ENCODE measurements at places on chromosomes 5 and 9. TPM values are rescaled to one million over a fixed set of nuclear protein-coding genes. Genes with fewer than 3 reads are reported as not detected.

SRP19 gene
- 38.2 TPM for total RNA-seq

OBP2B gene
- not detected for total RNA-seq

ENG gene
- 23.9 TPM for total RNA-seq

UBE2QL1 gene
- 0.64 TPM for total RNA-seq

FAM219A gene
- 6.7 TPM for total RNA-seq

PCDHGA12 gene
- 5.2 TPM for total RNA-seq

GRCh38 chr9:91714020-91714806, 235.8 kb downstream of the ROR2 start:
- DNase-seq: peak; percentile 78
- H3K4me1 ChIP-seq: no peaks in the 10 kb centered on the region
- H3K36me3 ChIP-seq: no peaks in the 10 kb centered on the region
- peak overlapping the region; percentile 9 for H3K4me3 ChIP-seq

DNA sequence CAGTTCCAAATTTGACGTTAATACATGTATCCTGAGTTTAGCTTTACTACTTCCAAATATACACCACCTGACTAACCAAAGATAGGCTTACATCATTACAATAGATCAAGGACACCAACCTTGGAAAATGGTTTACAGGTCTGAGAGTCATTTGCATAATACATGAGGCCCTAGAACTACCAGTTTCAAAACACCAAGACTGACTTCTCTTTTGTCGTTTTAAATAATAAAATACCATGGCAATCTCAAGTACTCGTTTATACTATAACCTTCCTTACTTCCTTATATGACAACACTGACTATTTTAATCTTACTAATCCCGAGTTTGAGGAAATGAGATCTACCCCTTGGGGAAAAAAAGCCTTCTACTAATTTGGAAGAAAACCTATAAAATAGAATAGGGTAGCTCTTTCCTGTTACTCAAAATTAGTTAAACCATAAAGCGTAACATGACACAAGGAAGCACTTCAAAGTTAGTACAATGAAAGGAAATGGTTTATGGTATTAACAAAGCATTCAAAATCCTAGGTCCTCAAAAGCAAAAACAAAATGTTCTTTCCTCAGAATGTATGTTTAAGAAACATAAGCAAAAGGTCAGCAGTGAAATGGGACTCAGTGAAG, 42.1 kb downstream of the UBQLN1 start:
- H3K36me3 ChIP-seq: peaks cover 46% of the 10 kb centered on the region
- no peak overlapping the region for H3K27ac ChIP-seq
- no peak overlapping the region for H3K4me3 ChIP-seq
- peaks cover 9% of the 10 kb centered on the region for H3K4me1 ChIP-seq
- no peak for DNase-seq

DNA sequence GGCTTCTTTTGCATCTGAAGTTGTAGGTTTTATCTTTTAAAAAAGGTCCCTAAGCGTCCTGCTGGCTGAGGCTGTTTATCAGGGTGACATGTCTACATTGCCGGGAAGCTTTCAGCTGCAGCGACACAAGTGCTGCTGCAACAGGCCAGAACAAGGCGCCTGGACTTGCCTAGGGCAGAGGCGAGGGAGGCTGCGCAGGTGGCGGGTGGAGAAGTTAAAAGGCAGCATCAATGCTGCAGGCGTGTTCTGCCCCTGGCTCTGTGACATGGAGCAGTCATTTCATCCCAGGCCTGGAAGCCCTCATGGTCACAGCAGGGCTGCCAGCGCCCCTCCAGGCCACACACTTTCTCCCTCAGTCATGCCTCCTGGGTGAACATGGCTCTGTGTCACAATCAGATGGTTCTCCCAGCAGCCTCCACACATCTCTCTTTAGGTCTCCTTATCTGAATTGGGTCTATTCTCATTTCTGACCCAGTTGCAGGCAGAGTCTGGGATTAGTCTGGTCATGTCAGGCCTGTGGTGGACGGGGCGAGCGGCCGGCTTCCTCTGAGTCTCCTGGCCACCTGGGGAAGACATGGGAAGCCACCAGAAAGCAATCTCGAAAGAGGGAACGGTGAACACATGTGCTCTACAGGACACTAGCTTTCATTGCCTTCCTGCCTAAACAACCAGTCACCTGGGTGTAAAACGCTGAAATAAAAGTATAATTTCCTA, 41.3 kb downstream of the IRX2 start:
- no peak overlapping the region for H3K27ac ChIP-seq
- H3K36me3 ChIP-seq: no peaks in the 10 kb centered on the region
- H3K4me1 ChIP-seq: no peaks in the 10 kb centered on the region
- no peak for DNase-seq
- no peak overlapping the region for H3K4me3 ChIP-seq

DNA sequence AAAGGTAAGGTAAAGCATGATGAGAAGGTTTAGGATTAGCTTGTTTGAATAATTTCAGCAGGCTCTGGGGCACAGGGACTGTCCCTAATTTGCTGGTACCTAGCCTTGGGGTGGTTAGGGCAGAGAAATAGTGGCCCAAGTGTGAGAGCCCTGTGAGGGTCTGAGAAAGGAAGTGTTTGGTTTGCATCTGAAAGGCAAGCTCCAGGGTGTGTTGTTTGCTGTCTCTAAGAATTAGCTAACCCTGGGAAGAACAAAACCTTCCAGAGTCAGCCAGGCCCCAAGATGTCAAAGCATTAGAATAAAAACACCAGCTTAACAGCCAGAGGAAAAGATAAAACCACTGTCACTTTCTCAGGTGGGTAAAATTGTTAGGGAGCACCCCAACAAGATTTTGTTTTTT, 31.0 kb downstream of the TMEM252 start:
- no peaks in the 10 kb centered on the region for H3K36me3 ChIP-seq
- no peak for DNase-seq
- H3K27ac ChIP-seq: peak overlapping the region; percentile 58
- H3K4me1 ChIP-seq: peaks cover 1% of the 10 kb centered on the region
- no peak overlapping the region for H3K4me3 ChIP-seq

DNA sequence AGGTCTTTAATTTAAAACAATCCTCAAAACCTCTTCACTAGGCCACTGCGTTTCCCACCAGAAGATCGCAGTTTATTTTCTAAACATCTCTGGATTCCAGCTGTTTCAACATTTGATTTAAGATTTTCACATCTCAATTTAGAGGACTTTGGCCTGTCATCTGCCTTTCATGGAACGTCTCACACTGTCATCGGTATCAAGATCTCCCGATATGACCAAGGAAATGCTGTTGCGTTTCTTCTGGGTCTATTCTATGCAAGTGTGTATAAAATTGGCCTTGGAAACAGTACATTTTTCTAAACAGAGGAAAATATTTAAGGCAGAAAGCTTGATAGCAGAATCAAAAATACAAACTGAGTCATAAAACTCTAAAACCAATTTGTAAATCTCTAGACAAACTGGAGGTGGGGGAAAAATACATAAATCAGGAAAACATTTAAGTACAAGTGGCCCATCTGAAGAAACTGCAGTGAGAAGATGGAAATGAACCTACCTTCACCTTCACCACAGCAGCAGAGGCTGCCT, 53.6 kb upstream of the SIMC1 start:
- H3K4me3 ChIP-seq: no peak overlapping the region
- no peaks in the 10 kb centered on the region for H3K36me3 ChIP-seq
- H3K27ac ChIP-seq: no peak overlapping the region
- H3K27me3 ChIP-seq: no peaks in the 10 kb centered on the region
- DNase-seq: no peak

DNA sequence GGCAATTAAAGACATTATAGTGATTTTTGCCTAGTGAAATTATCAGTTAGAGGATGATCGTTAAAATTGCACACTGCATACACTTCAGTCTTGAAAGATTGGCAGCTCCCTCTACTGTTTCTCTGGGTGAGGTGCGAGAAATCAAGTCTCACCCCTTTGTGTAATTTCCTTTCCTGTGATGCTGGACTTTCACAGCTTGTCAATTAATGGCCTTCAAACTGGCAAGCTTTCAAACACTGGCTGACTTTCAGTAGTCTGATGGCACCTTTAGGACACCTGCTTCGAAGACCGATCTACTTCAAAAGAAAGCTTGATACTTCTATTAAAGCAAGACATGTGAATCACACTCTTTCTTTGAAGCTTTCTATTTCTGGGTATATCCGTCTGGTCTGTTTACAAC, 706.7 kb upstream of the PTPRD start:
- H3K4me3 ChIP-seq: no peak overlapping the region
- no peaks in the 10 kb centered on the region for H3K27me3 ChIP-seq
- no peaks in the 10 kb centered on the region for H3K36me3 ChIP-seq
- no peak overlapping the region for H3K27ac ChIP-seq
- no peak for DNase-seq
- H3K4me1 ChIP-seq: no peaks in the 10 kb centered on the region
